AG09309 (cell line): ENCODE measurements at places on chromosomes 3 and 15.

DNA sequence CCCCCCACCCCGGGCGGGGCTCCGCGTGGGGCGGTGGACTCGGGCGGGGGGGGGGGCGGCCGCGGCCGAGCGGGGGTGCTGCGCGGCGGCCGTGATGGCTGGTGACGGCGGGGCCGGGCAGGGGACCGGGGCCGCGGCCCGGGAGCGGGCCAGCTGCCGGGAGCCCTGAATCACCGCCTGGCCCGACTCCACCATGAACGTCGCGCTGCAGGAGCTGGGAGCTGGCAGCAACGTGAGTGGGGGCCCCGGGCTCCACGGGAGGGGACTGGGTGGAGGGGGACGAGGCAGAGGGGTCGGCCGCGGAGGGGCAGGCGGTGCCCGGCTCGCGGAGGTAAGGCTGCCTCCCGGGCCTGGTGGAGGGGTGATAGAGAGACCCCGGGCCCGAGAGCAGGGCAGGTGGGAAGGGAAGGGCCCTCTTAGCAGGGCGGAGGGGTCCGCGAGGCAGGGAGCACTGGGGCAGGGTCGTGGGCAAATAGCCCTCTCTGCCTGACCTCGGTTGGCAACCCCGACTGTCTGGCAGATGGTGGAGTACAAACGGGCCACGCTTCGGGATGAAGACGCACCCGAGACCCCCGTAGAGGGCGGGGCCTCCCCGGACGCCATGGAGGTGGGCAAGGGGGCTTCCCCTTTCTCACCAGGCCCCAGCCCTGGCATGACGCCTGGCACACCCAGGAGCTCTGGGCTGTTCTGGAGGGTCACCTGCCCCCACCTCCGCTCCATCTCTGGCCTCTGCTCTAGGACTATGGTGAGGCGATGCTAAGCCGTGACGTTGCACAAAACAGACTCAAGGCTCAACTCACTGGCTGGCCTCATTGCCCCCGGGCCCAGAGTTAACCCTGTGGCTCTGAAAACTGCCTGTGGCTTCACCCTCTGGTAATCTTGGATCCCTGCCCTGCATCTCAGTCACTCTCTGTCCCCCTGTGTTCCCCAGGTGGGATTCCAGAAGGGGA lies at the start of gene ECE2:
Gene ECE2, plus strand, starts transcription at position 62 of the 950 bp plus-strand sequence. Its CDS starts 132 bp downstream, at position 194.
- no peak for DNase-seq

DNA sequence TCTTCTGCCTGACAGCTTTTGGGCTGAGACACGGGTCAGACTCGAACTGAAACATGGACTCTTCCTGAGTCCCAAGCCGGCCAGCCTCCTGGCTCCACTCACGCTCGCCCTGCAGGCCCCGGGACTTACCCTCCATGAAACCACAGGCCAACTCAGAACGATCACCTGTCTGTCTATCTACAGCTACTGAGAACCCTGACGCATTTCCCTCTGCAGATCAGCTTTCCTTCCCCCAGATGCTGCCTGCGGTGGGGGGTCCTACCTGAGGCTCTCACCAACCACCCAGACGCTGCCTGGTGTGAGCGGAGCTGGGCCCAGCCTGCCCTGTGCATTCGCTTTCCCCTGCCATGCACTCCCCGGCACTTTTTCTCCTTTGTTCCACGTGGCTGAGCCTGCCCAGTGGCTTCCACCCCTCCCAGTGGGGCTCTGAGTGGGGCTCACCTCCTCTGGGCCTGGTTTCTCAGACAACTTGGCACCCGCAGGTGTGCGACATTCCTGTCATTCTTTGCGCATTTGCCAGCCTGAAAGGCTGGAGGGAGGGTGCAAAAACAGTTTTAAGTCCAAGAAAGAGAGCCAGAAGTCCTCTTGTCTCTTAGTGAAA lies 60.2 kb downstream of the PLXNA1 start:
- no peak for DNase-seq

- no peak for DNase-seq
Measured at GRCh38 chr3:141288336-141288990, 56.8 kb downstream of the PXYLP1 start.

DNA sequence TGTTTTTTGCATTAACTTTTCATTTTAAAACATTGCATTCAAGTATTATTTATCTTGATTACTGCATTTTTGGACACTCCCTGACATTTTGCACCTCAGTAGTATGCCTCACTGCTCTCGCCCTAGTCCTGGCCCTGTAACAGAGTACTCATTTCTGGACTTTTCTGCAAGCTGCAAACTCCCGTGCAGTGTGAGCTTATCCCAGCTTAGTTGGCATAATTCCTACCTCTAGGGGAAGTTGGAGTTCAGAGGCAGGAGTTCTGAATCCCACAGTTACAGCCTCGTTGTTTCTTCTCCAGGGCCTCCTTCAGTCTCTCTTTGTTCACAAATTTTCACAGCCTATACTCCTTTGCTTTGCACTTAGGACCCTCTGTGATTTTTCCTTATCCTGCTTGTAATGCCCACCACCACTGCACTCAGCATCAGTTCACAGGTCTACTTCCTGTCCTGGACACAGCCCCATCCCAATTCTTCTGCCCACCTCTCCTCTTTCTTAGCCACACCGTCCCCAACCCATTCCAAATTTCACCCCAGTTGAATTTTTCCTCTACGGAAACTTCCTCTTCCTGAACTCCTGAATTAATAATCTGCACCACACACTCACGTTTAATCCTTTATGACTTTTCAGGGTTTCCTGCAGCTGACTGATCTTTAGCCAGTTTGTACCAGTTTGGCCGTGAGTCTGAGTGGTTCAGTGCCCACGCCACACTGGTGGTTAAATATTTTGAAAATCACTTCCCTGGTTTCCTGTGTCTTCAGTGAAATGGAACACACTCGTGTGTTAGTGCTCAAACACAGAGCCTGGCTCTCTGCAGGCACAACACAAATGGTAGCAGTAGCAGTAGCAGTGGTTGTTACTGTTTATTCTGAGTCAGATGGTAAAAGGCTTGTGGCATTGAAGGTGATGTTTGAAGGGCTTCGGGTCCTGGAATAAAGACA lies 6.3 kb upstream of the CTSH start:
- DNase-seq: no peak

DNA sequence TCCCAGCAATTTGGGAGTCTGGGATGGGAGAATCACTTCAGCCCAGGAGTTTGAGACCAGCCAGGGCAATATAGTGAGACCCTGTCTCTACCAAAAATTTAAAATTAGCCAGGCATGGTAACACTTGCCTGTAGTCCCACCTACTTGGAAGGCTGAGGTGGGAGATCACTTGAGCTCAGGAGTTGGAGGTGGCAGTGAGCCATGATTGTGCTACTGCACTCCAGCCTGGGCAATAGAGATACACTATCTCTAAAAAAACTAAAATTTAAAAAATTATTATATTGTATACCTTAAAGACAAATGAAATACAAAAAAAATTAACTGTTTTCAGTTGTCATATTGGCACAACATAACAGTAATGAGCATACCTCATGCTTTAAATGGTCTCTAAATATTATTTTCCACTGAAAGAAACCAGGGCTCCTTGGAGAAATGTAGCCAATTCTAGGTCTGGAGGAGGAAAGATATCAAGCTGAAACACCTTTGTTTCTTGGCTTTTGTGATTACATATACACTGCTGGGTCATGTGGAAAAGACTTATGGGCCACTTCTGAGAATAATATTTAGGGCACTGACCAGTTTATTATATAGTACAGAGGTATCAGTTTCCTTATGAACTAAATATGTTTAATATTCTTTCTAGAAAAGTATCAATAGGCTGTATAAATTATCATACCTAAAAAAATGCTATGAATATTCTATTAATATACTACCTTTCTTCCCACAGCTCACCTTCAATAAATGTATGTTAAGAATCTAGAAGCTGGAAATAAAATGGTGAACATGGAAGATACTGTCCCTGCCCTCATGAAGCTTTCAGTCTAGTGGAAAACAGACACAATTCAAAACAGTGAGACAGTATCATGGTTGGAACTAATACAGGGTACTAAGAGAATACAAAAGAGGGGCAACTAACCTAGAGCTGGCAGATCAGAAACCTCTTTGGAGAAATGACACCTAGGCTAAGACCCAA lies 119.5 kb downstream of the TMCC1 start:
- no peak for DNase-seq

DNA sequence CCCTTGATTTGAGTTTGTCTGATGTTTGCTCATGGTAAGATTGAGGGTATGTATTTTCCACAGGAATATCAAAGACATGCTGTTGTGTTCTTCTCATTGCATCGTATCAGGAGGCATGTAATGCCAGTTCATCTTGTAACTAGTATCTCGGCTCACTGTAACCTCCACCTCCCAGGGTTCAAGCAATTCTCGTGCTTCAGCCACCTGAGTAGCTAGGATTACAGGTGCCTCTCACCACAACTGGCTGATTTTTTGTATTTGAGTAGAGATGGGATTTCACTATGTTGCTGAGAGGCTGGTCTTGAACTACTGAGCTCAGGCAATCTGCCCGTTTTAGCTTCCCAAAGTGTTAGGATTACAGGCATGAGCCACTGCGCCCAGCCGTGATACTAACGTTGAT lies 162.9 kb upstream of the BHLHE40 start:
- no peak for DNase-seq

DNA sequence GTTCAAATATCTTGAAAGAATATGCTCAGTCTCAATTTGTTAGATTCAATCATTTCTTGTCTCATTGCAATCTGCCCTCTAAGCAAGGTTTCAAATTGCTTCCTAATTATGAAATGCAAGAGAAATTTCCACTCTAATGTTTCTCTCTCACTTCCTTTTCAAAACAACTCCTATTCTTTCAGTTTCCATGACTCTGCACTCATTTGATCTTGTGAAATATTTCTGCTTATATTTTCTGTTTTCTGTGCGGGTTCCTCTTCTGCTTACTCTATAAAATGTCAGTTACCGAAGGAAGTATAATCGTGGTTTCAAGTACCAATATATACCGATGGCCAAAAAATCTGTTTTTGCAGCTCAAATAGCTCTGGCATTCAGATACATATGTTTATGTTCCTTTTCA lies 521.9 kb upstream of the NAALADL2 start:
- no peak for DNase-seq

DNA sequence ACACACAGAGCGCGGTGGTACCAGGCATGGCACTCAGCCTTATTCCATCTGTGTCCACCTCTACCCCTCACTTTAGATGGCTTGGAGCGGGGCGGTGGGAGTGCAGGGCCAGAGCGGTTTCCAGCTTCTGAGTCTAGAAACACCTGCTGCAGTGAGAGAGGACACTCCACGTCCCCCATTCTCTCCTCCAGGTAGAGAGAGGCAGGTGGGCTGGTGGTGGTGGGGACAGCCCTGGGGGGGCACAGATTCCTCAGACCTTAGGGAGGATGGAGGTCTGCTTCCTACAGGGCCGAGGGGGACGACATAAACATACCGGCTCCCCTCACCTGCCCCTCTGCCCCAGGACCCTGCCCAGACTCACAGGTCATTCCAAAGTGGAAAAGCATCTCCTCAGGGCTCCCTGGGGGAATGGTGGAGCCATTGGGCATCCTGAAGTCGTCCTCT lies 40.4 kb downstream of the MUC20 start:
- DNase-seq: no peak

DNA sequence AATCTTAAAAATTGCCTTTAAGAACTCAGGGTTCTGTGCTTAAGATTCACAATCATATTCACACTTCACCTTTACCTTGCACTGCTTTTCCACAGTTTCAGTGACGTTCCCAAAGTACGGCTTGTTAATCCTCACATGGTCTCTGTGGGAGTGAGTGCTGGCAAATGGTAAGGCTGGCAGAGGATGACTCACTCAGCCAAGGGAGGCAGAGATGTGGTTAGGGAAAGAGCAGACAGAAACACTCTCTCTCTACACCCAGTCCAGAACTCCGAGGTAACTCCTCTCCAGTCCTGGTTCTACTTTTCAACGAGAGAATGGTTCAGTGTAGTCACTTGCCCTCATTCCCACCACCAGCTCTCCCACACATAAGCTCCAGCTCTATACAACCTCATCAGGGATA lies 33.1 kb downstream of the RASGRP1 start:
- peak; percentile 32 for DNase-seq

DNA sequence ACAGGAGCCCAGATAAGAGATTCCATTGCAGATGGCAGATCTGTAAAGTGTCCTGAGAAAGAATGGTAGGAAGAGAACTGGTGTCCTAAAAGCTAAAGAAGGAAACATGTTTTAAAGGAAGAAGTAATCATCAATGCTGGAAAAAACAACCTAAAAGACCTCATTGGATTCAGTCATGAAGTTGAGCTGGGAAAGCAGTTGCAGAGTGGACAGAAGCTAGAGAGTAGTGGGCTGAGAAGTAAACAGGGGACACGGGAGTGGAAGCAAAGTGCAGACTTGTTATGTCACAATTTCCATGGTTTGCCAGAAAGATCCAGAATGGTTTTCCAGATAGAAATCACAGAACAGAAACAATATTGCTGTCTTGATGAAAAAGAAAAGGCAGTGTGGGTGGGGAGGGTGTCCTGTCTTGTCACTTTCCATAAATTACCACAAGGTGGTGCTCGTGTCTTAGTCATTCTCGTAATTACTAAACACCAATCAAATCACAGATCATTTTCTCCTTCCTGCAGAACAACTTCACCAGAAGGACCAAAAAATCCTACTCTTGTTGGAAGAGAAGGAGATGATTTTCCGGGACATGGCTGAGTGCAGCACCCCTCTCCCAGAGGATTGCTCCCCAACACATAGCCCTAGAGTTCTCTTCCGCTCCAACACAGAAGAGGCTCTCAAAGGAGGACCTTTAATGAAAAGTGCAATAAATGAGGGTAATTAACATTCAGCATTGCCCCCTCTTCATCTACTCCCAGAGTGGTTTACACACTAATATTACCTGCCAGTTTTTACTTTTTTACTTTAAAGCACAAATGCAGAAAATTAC lies 64.5 kb downstream of the KLHL25 start:
- DNase-seq: no peak
